Stimulated activated CD8-positive, alpha-beta memory T cell treated with anti-CD3 and anti-CD28 coated beads, Interleukin-15, amount 100 ng/mL, for 24 hours (primary cell): ENCODE measurements at places on chromosomes 13 and 19.
A peak's percentile ranks its signal among the peaks of the same experiment; 100 is the strongest.

DNA sequence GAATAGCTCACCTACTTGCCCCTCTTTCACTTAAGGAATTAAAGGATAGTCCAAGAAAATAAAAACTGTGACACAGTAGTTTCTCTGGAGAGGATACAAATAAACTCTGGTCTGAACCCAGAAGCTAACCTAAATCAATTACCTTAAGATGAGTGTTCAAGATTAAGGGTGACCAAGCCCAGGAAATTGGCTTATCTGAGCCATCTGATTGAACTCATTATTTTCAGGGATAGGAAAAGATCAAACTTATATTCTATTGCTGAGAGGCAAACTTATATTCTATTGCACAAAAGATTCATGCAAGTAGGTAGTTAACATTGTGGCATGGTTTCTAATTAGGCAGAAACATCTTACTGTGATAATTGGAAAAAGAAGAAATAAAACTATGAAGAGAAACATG lies 175.1 kb downstream of the DCLK1 start:
- DNase-seq = no peak

DNA sequence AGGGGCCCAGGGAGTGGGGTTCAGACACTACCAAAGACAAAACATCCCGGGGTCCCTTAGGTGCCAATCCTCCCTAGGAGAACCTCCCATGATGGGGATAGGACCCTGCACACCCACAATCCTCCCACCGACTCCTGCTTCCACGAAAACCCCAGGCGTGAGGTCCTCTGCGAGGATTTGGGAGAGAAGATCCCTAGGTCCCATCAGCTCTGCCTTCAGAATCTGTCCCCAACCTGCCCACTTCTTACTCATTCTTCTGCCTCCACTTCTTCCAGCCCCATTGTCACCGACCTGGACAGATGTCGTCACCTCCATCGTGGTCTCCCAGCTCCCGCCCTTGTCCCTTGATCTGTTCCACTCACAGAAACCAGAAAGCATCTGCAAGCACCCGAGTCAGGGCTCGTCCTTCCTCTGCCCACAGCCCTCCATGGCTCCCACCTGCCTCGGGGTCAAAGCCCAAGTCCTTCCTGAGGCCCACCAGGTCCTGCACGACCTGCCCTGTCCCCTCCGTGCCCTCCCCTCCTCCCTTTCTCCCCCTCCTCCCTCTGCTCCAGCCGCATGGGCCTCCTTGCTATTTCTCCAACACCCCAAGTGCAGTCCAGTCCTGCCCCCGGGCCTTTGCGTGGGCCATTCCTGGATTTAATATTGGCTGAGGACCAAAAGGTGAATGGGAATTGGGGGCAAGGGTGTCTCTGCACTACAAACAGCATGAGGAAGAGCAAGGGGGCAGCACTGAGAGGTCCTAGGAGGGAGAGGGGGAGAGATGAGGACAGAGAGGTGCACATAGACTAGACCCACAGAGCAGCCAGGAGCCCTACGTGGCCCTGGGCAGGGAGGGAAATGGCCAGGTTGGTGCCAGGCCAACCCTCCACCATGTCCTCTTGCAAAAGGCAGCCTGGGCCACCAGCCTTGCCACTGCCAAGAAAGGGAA lies 51.3 kb downstream of the PTPRS start:
- DNase-seq = no peak

DNA sequence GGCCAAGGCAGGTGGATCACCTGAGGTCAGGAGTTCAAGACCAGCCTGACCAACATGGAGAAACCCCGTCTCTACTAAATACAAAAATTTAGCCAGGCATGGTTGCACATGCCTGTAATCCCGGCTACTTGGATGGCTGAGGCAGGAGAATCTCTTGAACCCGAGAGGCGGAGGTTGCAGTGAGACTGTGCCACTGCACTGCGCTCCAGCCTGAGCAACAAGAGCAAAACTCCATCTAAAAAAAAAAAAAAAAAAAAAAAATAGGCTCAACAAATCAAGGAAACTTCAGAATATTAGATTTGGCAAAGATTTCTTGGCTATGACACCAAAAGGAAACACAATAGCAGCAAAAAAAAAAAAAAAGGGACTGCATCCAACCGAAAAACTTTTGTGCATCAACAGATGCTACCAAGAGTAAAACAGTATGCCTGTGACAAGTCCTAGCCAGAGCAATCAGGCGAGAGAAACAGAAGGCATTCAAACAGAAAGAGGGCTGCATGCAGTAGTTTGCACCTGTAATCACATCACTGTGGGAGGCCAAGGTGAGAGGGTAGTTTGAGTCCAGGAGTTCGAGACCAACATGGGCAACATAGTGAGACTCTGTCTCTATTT lies 23.8 kb downstream of the ZNF160 start:
- DNase-seq = no peak

- DNase-seq = no peak
These were observed 1.1 kb downstream of the MIER2 start for GRCh38 chr19:343451-343931.

DNA sequence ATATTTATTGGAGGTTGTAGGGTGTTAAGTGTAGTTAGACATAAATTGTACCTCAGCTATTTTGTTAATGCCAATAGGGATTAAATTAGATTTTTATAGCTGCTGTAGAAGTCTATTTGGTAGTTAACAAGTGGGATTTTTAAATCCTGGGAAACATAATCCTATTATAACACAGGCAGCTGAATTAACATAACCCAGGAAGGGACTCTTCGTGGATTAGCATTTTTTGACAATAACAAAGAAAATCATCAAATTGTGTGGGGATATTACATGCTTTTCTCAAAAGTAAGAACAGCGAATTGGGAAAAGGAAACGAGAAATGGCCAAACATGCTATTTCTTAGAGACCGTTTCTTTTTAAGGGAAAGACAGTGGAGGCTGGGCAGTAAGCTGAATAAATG lies 172.8 kb downstream of the ZIC5 start:
- no peak for DNase-seq

DNA sequence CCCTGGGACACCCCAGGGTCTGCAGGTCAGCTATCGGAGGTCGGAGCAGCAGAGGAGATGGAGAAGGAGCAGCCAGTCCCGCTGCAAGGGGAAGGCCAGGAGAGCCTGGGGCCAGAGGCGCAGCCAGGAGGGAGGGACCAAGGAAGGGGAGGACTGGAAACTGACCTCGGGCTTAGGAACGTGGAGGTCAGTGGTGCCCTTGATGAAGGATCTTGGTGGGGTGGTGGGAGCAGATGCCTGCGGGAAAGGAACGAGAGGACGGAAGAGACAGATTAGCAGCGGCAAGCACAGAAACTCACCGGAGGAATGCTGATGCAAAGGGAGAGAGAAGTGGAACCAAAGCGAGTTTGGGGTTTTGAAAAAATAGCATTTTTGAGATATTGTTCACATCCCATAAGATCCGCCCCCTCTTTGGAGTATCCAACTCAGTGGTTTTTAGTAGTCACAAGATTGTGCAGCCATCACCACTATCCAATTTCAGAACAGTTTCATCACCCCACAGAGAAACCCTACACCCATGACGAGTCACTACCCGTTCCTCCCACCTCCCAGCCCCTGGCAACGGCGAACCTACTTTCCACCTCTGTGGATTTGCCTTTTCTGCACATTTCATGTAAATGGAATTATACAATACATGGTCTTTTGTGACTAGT lies 22.1 kb downstream of the PLEKHF1 start:
- no peak for DNase-seq

- DNase-seq = no peak
These were observed 244.6 kb upstream of the SGCG start for GRCh38 chr13:22936228-22936627.

GRCh38 chr13:32587011-32587810 lies 959 bp downstream of the PDS5B start:
- peak; percentile 18 for DNase-seq

DNA sequence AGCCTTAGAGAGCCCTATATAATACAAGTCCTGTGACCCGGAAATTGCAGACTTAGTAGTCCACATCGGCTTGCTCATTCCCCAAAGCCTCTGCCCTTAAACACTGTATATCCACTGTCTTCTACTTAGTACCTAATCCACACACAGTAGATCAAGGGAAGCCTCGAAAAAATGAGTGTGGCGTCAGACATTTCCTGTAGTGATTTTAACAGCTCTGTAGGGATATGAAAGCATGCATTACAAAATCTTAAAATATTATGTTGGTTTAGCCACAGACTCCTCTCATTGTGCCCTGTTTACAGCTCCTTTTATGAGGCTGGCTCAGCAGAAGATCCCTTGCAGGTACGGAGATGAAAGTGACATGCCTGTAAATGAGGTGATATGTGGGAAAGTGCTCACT lies 416.3 kb downstream of the LIG4 start:
- no peak for DNase-seq
